ENCODE measurements at places on chromosomes 5 and 9.

- no peak overlapping the region for H3K27ac ChIP-seq
- no peaks in the 10 kb centered on the region for H3K27me3 ChIP-seq
- H3K4me1 ChIP-seq, result no peaks in the 10 kb centered on the region
- H3K36me3 ChIP-seq, result no peaks in the 10 kb centered on the region
- no peak overlapping the region for H3K4me3 ChIP-seq
- DNase-seq, result no peak
Observed at GRCh38 chr5:40514976-40515375, 164.7 kb upstream of the PTGER4 start.

DNA sequence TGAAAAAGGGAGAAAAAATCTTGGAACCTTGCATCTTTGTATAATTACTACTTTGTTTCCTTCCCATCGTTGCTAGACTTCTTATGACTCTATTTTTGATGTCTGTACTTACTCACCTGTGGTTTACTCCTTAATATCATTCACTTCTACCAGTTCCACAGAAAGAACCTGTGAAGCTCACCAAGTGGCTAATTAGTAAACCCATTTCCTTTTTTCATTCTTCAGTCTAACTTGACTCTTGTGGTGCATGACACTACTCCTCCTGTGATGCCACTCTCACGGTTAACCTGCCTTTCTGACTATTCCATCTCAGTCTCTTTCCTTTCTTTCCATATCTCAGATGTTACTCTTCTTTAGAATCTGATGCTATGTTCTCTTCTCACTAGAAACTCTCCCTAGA, 14.6 kb downstream of the RECK start:
- no peaks in the 10 kb centered on the region for H3K36me3 ChIP-seq
- no peak overlapping the region for H3K27ac ChIP-seq
- H3K27me3 ChIP-seq, result no peaks in the 10 kb centered on the region
- 0 out of 2 replicates have a peak, but pooled peaks cover 1% of the 10 kb centered on the region for H3K4me1 ChIP-seq
- no peak overlapping the region for H3K4me3 ChIP-seq

- 0 out of 2 replicates have a peak, but pooled peaks cover 2% of the 10 kb centered on the region for H3K36me3 ChIP-seq
- DNase-seq, result no peak
- no peak overlapping the region for H3K27ac ChIP-seq
- H3K27me3 ChIP-seq, result no peaks in the 10 kb centered on the region
- H3K4me1 ChIP-seq, result no peaks in the 10 kb centered on the region
Observed at GRCh38 chr5:144169904-144170275, 569 bp downstream of the YIPF5 start.

GRCh38 chr5:75059912-75060545, 7.7 kb upstream of the GCNT4 start:
- no peaks in the 10 kb centered on the region for H3K36me3 ChIP-seq
- H3K27ac ChIP-seq, result no peak overlapping the region
- H3K4me3 ChIP-seq, result no peak overlapping the region
- H3K4me1 ChIP-seq, result peaks cover 2% of the 10 kb centered on the region
- DNase-seq, result no peak

DNA sequence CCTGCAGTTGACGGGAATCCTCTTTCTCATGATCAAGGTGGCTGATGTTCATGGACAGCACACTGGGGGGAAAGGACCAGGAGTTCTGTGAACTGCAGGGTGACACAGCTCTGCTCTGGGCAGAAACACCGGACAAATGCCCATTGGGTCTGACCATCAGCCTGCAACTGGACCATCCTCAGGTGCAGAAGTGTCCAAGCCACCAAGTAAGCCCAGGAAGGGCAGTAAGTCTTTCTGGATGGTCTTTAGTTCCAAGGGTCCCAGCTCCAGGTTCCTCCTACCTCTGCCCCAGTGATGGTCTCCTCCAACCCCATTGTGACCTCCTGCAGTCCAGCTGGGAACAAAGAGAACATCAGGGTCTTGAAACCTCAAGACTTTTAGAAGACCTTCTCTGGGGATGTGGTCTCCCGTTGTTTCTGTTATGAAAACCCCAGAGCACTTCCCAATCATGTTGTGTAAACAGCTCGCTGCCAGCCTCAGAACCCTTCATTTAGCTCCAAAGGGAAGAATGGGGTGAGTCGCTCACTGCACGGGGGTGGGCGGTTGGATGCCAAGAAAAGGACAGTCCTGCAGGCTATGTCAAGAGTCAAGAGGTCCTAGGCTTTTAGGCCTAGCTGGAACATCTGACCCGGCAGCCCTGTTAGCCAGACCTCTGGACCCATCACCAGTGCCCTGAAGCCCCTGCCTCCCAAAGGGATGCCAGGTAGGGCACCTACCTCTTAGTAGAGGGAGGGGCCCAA, 41.8 kb upstream of the TCF7 start:
- H3K36me3 ChIP-seq, result no peaks in the 10 kb centered on the region
- H3K27ac ChIP-seq, result no peak overlapping the region
- peaks cover 2% of the 10 kb centered on the region for H3K4me1 ChIP-seq
- no peaks in the 10 kb centered on the region for H3K27me3 ChIP-seq
- no peak overlapping the region for H3K4me3 ChIP-seq

- no peak overlapping the region for H3K4me3 ChIP-seq
- H3K4me1 ChIP-seq, result no peaks in the 10 kb centered on the region
- no peak overlapping the region for H3K27ac ChIP-seq
- no peak for DNase-seq
- no peaks in the 10 kb centered on the region for H3K27me3 ChIP-seq
- no peaks in the 10 kb centered on the region for H3K36me3 ChIP-seq
Observed at GRCh38 chr9:107759009-107759822, 269.6 kb upstream of the KLF4 start.

GRCh38 chr9:109616571-109617120, 118.5 kb upstream of the PTPN3 start:
- no peaks in the 10 kb centered on the region for H3K4me1 ChIP-seq
- H3K4me3 ChIP-seq, result no peak overlapping the region
- no peaks in the 10 kb centered on the region for H3K36me3 ChIP-seq
- DNase-seq, result no peak

- H3K36me3 ChIP-seq, result no peaks in the 10 kb centered on the region
- DNase-seq, result no peak
- no peaks in the 10 kb centered on the region for H3K27me3 ChIP-seq
- no peak overlapping the region for H3K27ac ChIP-seq
Observed at GRCh38 chr9:38039090-38039906, 29.7 kb downstream of the SHB start.

DNA sequence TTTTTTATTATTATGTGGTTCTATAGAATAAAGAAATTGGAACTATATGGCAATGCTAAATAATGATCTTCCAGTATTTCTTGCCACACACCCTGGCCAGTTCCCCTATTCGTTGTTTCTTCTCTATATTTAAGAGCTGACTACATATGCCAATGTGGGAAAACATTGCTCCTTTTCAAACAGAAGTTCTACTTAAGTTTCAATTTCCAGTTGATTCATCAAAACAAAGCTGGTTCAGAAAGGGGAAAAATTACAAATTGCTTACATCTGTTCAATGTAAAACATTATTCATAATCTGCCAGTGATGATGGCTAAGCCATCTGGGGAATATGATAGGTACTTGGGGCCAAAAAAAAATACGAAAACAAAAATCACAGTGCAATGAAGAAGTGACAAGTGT, 76.9 kb downstream of the ST8SIA4 start:
- H3K4me1 ChIP-seq, result no peaks in the 10 kb centered on the region
- DNase-seq, result no peak
- H3K36me3 ChIP-seq, result no peaks in the 10 kb centered on the region

- no peak overlapping the region for H3K4me3 ChIP-seq
- no peak for DNase-seq
- H3K27me3 ChIP-seq, result no peaks in the 10 kb centered on the region
- H3K27ac ChIP-seq, result no peak overlapping the region
Observed at GRCh38 chr5:111488353-111488752, 24.0 kb downstream of the STARD4 start.

DNA sequence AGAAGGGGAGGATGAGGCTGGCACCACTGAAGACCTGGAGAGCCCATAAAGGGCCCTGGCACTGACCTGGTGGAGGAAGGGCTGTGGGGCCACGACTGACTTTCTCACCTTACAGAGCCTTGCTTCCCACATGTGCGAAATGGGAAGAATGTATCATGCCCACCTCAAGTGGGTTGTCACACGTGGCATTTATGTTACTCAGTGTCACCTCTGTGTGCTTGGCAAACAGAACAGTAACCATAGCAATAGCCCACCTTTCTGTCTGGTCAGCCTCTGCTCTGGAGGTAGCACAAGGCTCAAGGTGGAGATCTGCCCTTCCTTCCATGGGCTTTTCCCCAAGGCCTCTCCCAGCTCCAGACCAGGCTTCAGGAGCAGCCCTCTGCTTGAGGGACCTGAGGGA, 16.7 kb downstream of the TCF7 start:
- H3K27ac ChIP-seq, result no peak overlapping the region
- H3K27me3 ChIP-seq, result no peaks in the 10 kb centered on the region
- no peaks in the 10 kb centered on the region for H3K4me1 ChIP-seq

- no peak overlapping the region for H3K4me3 ChIP-seq
- no peaks in the 10 kb centered on the region for H3K36me3 ChIP-seq
- H3K4me1 ChIP-seq, result no peaks in the 10 kb centered on the region
- no peaks in the 10 kb centered on the region for H3K27me3 ChIP-seq
- DNase-seq, result no peak
- no peak overlapping the region for H3K27ac ChIP-seq
Observed at GRCh38 chr9:127004946-127005769, 90.6 kb downstream of the RALGPS1 start.

DNA sequence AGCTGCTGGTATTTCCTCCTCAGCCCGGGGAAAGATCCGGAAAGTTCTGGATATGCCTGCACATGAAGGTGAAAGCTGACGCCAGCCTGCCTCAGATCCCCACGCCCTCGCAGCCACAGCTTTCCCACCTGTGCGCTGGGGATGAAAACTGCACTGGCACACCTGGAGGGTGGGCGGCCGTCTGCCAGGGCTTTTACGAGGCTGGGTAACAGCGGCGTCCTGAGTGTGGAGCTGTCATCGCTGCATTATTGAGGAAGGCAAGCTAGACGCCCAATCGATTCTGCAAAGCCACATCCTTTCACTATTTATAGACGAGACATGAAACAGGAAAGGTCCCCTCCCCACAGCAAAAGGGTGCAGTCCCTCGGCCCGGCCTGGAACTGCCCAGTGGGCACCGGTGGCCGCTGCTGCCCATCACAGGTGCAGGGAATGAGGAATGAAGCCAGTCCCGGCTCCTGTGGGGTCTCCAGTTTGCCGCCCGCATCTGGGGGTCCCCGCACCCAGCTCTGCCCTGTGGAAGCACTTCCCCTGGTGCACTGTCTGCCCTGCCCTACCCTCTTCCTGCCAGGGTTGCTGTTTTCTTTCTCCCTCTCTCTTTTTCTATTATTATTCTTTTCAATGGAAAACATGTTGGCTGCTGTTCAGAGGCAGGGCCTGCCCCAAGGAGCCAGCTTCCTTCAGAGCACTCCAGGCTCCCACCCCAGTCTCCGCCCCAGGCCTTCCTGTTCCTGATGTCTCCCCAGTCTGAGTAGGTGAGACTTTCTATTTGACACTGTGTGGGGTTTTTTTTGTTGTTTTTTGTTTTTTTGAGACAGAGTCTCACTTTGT, 7.0 kb downstream of the NOTCH1 start:
- H3K27ac ChIP-seq, result no peak overlapping the region
- DNase-seq, result no peak
- peaks cover 4% of the 10 kb centered on the region for H3K4me1 ChIP-seq
- peaks cover 10% of the 10 kb centered on the region for H3K36me3 ChIP-seq
- H3K4me3 ChIP-seq, result no peak overlapping the region
- H3K27me3 ChIP-seq, result no peaks in the 10 kb centered on the region

DNA sequence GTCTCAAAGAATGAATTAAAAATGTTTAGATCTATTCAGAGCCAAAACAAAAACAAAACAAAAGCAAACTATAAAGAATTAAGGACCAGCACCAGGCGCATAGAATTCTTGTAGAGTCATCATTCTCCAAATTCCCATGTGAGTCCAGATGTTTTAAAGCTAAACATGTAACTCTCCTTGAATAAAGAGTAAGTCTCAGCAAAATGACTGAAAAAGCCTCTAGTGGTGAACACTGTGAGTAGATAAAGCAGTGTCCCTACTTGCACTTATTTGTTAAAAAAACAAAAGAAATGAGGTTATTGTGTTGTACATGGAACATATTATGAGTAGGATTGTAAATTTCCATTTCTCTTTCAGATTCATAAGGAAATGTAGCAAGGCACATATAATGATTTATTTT, 44.0 kb downstream of the NNT start:
- no peak for DNase-seq
- H3K4me1 ChIP-seq, result no peaks in the 10 kb centered on the region
- H3K27me3 ChIP-seq, result no peaks in the 10 kb centered on the region
- no peak overlapping the region for H3K4me3 ChIP-seq
- H3K27ac ChIP-seq, result no peak overlapping the region

DNA sequence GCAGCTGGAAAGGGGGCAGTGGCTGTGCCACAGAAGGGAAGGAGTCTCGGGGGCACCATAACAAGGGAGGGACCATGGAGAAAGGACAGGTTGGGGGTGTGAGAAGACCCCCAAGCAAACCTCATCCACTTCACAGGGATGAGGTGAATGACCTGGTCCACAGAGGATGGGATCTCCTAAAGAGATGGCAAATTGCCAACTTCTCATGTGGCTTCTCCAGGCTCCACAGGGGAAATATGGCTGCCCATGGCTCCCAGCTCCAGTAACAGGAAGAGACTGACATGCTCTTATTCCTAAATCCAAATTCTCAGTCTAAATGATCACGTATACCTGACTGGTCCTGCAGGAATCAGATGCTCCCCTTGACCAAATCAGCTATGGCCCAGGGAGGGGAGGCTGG, 340.4 kb downstream of the SPOCK1 start:
- no peaks in the 10 kb centered on the region for H3K36me3 ChIP-seq
- H3K27me3 ChIP-seq, result no peaks in the 10 kb centered on the region
- no peak overlapping the region for H3K27ac ChIP-seq
- H3K4me3 ChIP-seq, result no peak overlapping the region

GRCh38 chr9:124788542-124789217, 11.7 kb downstream of the OLFML2A start:
- H3K27me3 ChIP-seq, result no peaks in the 10 kb centered on the region
- H3K27ac ChIP-seq, result no peak overlapping the region
- H3K4me3 ChIP-seq, result no peak overlapping the region
- DNase-seq, result no peak

GRCh38 chr9:72583370-72583769, 62.0 kb downstream of the TMC1 start:
- DNase-seq, result no peak
- H3K4me3 ChIP-seq, result no peak overlapping the region
- no peak overlapping the region for H3K27ac ChIP-seq
- H3K4me1 ChIP-seq, result no peaks in the 10 kb centered on the region

- no peak for DNase-seq
- no peaks in the 10 kb centered on the region for H3K27me3 ChIP-seq
- H3K36me3 ChIP-seq, result no peaks in the 10 kb centered on the region
Observed at GRCh38 chr9:107597743-107598217, 108.2 kb upstream of the KLF4 start.

GRCh38 chr9:15927161-15927560, 374.3 kb downstream of the CCDC171 start:
- H3K4me3 ChIP-seq, result no peak overlapping the region
- DNase-seq, result no peak
- H3K4me1 ChIP-seq, result no peaks in the 10 kb centered on the region
- H3K27me3 ChIP-seq, result no peaks in the 10 kb centered on the region
- no peaks in the 10 kb centered on the region for H3K36me3 ChIP-seq
- H3K27ac ChIP-seq, result no peak overlapping the region
